ENCODE measurements at places on chromosomes 6 and 20.

DNA sequence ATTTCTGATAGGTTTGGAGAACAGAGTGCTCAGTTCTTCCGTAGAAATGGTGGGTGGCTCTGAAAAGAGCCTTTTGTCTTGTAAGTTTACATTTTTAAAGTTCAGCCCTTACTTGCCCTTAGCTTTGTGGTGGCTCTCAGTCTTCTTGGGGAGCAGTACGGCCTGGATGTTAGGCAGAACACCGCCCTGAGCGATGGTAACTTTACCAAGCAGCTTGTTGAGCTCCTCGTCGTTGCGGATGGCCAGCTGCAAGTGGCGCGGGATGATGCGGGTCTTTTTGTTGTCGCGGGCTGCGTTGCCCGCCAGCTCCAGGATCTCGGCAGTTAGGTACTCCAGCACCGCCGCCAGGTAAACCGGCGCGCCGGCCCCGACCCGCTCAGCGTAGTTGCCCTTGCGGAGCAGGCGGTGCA lies 19.5 kb downstream of the OR2B2 start:
- DNase-seq, result no peak

DNA sequence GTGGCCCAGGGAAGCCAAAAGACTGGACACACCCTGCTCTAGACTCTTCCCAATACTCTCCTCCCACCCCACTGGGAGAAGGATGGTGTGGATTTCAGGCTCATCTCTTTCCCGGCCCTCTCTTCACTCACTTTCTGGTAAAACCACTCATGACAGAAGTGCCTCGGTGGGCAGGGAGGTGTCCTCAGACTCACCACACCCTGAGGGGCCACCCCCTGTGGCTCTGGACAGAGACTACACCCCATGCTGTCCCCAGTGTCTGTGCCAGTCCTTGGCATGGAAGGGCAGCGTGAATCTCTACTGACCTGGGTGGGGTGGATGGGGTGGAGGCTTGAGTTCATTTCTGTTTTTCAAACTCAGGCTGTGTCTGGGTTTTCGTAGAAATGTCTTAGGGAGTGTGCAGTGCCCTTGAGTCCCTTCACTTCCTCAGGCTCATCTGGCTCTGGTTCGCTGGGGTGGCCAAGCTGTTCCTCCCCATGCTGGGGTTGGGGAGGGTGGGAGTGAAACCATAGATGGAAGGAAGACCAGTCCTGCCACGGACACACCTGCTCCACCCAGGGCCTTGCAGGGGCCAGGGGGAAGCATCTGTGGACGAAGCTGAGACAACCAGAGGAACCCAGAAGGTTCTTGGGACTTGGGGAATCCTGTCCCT lies 59.1 kb downstream of the EZR start:
- DNase-seq, result no peak

GRCh38 chr6:35049900-35050756 lies 91.0 kb downstream of the TCP11 start:
- DNase-seq, result peak; percentile 50

DNA sequence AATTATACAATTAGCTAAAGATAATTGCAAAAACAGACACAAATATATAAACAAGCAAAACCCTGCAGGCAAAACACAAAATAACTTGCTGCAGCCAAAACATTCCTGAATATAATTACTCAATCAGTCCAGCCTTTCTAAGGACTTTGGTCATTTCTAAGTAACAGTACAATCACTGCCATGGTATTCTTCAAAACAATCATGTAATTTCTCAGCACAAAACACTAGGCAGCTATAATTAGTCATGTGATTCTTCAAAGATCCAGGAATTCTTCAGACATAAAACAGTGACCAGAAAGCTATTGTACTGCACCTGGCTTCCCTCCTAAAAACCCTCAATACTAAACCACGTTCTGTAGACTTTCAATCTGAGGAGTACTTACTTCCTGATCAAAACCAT lies 881.1 kb downstream of the EPHA7 start:
- DNase-seq, result no peak

- DNase-seq, result no peak
Measured at GRCh38 chr6:148027201-148027600, 315.4 kb upstream of the SASH1 start.

GRCh38 chr6:96171112-96171511 lies 155.3 kb downstream of the FUT9 start:
- DNase-seq, result no peak

- DNase-seq, result peak; percentile 47
Measured at GRCh38 chr6:121666814-121667213, 231.4 kb downstream of the GJA1 start.

GRCh38 chr6:112193117-112193516 lies 61.2 kb downstream of the LAMA4 start:
- DNase-seq, result no peak

- no peak for DNase-seq
Measured at GRCh38 chr6:22783931-22784330, 214.6 kb downstream of the HDGFL1 start.

DNA sequence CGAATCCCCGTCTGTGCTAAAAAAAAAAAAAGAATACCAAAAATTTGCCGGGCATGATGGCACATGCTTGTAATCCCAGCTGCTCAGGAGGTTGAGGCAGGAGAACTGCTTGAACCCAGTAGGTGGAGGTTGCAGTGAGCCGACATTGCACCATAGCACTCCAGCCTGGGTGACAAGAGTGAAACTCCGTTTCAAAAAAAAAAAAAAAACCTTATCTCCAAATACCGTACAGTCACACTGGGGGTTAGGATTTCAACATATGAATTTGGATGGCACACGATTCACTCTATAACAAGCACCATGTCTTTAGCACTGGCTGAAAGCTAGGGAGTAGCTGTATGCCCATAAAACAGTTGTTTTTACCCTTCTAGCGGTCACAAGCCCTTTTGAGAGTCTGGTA lies 3.8 kb downstream of the SMIM13 start:
- no peak for DNase-seq

GRCh38 chr6:170226647-170227046 lies 64.2 kb downstream of the DLL1 start:
- DNase-seq, result no peak

- DNase-seq, result no peak
Measured at GRCh38 chr20:25551413-25552215, 33.7 kb downstream of the NINL start.

DNA sequence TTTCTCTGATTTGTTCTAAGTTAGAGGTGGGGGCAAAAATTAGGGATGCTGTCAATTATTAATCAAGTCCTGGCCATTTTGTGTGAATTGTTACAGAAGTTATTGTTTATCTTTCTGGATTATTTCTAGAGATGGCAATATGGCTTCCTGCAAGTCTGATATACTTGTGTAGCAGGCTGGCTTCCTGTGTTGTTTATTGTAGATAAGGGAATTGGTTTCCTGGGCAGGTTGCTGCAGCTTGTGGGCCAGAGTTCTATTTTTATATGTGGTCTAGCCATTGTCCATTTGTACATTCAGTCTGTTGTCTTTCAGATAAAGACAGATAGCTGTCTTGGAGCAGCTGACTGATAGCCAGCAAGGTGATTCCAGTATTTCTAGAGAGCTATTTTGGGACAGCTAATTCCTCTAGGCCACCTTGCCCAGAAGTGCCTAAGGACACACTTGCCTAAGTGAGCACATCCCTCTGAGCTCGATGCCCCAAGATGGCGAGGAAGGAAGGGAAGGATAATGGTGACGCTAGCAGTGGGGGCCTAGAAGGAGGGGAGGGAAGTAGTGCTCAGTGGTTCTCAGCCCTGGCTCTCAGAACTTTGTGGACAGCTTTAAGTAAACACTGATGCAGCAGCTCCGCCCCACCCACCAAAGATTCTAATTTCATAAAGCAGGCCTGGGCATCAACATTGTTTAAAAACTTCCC lies 25.5 kb downstream of the DDO start:
- DNase-seq, result no peak

DNA sequence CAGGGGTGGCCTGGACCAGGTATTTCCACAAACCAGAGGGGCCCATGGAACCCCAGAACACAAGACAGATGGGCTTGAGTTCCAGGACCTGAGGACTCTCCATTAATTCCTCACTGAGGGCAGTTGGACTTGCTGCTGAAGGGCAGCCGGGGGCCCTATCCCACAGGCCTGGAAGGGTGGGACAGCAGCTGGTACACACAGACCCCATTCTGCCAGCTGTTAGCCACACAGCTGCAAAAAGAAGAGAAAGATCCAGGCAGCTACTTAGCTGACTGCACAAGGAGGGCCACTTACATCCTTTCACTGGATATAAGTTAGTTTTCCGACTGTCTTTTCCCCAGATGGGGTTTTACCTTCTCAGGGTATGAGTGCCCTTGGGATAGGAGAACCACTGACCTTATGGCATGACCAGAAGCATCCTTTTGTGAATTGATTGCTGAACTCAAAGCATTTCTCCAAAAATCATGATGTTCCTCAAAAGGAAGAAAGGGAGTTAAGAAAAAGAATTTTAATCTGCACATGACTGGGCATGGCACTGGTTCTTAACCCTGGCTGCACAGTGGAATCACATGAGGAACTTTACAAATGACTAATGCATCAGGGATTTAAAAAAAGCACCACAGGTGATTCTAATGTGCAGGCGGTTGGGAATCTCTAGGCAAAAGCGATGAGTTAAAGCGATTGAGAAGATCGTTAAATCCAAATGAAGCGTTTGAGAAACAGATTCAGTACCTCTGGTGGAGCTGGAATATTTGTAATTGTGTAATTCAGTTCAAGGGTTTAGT lies 199.4 kb downstream of the TFAP2A start:
- DNase-seq, result no peak

DNA sequence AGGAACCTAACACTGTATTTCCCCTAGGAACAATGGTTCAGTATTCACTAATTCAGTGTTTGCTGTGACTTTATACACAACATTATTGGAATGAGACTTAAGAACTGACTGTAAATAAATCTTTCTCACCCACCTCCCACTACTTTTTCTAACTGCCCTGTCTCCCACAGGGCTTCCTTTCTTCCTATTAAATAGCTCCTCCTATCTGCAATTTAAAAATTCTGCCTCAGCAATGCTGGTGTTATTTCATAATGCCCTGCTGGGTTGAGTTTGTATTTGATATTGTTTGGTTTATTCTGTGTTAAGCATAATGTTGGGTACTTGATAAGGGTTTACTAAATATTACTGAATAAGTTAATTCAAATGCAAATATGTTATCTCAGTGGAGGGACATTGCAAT lies 573.1 kb upstream of the RNF217 start:
- no peak for DNase-seq

DNA sequence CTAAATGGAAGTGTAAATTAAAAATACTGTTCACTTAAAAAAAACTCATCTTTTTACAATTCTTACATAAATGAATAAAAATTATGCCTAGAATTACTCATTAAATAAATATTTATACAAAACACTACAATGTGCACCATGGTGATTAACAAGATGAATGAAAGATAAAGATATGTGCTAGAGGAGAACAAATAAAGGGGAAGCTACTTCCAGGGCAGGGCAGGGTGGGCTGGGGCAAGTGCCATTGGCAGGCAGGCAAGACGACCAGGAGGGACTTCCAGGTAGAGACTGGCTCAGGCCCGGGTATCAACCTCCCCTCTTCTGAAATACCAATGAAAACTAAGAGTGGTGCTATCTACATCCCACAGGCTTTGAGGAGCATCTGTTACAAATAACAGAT lies 20.4 kb downstream of the PREP start:
- DNase-seq, result no peak

- DNase-seq, result no peak
Measured at GRCh38 chr6:90583179-90583835, 3.6 kb downstream of the MAP3K7 start.

DNA sequence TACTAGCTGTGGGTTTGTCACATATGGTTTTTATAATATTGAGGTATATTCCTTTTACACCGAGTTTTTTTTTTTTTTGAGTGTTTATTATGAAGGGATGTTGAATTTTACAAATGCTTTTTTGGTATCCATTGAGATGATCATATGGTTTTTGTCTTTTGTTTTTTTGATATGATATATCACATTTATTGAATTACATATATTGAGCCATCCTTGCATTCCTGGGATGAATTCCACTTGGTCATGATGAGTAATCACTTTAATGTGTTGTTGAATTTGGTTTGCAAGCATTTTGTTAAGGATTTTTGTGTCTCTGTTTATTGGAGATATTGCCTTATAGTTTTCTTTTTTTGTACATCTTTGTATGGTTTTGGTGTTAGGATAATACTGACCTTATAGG lies 3.3 kb upstream of the ZNF337 start:
- no peak for DNase-seq

DNA sequence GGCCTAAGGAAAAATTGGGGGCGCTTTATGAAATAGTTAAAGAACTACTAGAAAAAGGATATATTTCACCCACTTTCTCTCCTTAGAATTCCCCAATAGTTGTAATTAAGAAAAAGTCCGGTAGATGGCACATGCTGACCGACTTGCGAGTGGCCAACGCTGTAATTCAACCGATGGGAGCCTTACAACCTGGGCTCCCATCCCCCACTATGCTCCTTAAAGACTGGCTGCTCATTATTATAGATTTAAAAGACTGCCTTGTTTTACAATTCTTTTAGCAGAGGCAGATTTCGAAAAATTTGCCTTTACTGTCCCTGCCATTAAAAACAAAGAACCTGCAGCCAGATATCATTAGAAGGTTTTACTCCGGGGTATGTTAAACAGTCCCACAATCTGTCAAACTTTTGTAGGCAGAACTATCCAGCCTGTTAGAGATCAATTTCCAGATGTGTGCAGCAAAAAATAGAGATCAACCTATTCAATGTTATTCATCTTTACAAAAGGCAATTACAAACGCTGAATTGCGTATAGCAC lies 58.5 kb upstream of the PRSS16 start:
- peak; percentile 54 for DNase-seq

DNA sequence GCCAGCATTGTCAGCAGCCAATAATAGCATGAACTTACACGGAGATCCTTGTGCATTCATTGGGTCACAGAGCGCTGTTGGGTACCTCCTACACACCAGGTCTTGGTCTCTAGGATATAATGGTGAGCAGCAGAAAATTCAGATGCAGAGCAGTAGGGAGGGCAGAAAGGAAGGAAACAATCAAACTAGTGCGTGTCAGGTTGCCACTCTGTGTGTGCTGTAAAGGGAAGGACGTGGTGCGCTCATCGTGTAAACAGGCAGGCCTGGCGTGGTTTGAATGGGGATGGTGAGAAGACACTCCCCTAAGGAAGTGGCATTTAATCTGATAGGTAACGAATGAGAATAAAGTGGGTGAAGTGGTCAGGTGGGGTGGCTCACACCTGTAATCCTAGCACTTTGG lies 336.4 kb downstream of the CDH26 start:
- DNase-seq, result no peak

DNA sequence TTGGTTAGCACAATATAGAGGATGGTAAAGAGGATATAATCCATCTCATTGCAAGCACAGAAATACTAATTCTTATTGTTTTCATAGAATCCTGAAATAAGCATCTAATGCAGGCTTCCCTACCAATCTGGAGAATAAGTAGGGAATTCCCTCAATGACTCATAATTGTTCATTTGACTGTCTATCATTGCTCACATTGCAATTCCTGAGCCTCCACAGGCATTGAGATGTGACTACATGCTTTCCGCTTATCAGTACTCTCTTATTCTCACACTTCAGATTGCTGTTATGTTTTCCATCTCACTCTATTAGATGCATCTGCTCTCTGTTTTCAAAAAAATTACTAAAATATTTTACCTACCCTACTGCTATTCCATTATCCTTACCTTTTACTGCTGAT lies 216.2 kb upstream of the PRSS16 start:
- DNase-seq, result no peak

Data from fibroblast of skin of left biceps (primary cell).